ENCODE measurements at places on chromosomes 5 and 9.

DNA sequence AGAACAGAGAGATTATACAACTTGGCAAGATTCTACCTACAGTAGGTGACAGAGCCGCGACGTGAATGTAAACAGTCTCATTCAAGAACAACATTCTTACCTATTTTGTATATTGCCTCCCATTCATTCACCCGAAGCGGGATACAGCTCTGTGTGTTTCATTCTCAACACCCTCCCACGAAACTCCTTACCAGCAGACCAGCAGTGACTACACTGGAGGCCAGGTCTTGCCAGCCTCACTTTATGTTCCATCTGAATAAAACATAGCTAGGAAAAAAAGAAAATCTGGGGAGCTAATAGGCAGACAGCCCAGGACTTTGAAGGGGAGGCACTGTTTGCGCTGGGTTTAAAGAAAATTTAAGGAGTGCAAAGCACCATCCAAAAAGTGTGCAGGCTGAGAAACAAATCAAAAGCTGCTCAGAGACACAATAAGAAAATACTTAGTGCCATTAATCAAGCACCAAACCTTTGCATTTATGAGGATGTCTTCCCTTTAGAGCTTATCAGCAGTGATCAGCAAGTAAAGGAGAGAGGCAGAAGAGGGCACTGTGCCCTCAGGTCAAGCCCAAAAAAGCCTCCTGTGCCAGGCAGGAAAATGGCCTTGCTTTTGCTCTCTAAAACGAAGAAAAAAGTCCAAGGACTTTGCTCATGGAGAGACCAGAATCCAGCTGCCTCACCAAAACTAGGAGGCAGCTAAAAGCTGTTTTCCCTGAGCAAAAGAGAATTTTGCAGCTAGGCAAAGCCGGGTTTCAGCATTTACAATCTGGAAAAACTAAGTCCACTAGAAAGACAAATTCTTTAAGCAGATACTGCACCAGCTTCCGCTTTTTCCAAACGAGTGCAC, 295.1 kb downstream of the BNC2 start:
- peak; percentile 34 for DNase-seq

DNA sequence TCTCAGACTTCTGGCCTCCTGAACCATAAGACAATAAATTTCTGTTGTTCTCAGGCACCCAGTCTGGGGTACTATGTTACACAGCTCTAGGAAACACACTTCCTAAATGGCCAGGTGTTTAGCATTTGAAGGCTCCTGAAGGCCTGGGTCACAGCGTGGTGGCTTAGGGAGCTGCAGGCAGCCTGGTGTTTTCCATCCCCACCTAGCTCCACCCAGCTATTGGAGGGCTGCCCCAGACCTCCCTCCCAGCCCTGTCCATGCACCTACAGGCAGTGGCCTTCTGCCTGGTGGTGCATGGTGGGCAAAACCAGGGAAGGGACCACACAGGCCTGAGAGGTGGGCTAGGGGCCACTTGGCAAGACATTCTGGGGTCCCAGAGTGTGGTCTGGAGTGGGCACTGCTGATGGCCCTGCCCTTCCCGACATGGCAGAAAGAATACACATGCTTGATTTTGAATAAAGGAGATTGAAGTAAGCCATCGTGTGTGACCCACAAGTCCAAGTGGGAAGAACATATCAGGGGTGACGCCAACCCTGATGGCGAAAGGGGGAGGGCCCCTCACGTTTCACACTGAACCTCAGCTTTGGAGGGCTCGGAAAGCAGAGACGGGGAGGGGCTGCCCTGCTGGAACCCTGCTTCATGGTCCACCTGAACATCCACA, 1.3 kb upstream of the SUSD3 start:
- no peak for DNase-seq

DNA sequence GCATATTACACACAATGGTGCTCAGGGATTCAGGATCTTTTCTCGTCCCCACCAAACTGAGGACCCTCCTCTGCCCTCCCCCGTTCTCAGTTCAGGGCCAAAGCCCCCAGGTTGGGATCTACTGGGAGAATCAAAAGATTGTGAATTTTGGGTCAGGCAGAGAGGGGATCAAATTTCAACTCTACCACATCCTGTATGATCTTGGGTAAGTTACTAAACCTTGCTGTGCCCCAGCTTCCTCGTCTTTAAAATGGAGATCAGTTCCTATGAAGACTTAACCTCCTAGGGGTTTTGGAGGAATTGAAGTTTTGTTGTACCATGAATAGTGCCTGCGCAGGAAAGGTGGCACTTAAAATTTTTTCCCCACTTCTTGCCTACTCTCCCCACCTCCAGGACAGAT, 62.4 kb downstream of the RAI14 start:
- no peak for DNase-seq

DNA sequence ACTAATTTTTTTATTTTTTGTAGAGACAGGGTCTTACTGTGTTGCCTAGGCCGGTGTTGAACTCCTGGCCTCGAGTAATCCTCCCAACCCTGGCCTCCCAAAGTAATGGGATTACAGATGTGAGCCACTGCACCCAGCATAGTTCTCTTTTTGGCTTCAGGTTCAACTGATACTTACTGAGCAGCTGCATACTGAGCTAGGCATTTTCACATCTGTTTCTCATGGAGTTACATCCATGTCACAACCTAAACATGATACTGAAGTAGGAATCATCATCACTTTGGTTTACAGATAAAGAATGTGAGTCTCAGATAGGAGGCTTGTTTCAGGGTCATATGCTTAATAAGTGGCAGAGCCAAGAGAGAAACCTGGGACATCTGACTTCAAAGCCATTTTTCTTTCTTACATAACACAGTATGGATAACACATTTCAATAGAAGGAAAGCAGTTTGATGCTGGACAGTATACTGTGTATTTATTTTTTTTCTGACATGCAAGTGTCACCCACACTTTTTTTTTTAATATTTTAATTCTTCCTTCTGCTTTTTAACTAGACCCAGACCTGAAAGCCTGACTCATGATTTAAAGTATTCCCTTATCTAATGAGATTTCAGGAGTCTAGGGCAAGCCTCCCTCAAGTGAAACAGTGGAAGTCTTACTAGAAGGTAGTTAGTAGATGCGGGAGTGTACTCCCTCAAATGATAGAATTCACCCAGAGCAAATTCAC, 90.8 kb downstream of the HACD4 start:
- DNase-seq = no peak

- no peak for DNase-seq
Observed at GRCh38 chr5:141354900-141355469, at the start of gene PCDHGA4. TSS of gene PCDHGA4 (plus strand) at chr5:141355021. CDS start at chr5:141355108, 87 bp downstream.

DNA sequence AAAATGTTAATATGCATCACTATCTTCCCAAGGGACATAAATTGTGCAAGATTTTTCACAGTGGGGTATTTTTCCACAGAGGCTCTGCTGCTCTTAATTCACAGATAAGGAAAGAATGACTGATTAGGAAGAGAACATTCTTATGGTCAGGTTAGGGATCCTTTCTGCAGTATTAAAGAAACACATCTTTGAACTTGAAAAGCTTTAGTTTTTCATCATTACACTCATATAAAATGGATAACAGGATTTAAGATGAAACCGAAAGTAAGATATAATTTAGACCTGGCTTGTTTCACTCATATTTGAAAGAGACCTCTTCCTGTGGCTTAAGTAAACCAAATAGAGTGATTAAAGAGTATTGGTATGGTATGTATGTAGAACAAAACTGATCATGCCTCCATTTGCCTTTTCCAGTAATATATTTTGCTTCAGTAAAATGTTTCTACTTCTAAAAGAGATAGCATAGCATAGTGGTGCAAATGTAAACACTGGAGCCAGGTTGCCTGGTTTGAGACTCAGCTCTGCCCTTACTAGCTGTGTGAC, 160.0 kb downstream of the PRR16 start:
- DNase-seq = no peak

DNA sequence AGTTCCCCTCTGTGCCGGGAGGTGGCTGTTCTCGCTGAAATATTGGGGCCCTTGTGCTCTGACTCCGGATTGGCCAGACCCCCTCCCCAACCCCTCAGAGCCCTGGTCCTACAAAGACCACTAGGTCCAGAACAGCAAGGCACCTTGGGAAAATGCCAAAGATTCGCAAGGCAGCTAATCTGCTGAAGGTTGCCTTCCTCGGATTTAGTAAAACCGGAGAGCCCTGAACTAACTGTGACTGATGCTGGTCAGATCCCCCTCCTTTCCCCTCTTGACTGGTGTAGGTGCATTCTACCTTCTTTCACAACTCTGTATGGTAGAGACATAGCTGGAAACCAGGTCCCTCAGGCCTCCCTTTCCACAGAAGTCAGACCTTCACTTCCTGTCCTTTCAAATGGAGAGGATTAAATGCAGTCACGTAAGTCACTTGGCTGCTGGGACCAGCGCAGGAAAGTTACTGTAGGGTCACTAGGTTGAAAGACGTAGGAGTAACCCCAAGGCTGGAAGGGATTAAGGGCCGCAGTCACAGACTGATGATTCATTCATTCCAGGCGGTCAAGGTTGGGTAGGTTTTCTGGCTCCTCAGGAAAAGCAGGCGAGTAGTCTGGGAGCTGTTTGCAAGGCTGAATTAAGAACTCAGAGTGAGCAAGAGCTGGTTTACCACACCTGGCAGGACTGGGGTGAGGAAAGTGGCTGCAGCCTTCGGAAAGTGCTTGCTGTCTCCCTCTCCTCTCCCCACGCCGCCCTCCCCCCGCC, 5.3 kb downstream of the BARX1 start:
- no peak for DNase-seq

DNA sequence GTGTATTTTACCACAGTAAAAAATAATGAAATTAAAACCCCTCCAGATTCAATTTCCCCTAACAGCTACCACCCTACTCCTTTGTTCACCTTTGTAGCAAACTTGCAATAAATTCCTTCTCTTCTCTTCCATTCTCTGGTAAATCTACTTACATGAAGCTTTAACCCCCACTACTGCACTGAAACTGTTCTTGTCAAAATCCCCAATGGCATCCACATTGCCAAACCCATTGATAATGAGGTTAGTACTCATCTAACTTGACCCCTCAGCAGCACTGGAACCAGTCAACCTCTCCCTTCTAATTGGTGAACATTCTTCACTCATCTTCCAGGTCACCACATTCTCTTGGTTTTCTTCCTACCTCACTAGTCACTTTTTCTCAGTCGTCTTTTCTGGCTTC, 29.6 kb downstream of the NRG2 start:
- no peak for DNase-seq

DNA sequence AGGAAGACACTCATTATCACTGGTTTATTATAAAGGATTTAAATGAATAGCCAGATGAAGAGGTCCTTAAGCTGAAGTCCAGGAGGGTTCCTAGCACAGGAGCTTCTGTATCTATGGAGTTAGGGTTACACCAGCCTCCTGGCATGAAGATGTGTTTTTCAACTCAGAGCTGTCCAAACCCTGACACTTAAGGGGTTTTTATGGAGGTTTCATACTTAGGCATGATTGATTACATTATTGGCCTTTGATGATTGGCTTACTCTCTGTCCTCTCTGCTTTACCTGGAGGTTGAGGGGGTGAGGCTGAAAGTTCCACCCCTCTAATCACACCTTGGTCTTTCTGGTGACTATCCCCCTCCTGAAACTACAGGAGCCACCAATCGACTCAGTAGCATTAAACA, 84.9 kb upstream of the ZNF169 start:
- DNase-seq = no peak

DNA sequence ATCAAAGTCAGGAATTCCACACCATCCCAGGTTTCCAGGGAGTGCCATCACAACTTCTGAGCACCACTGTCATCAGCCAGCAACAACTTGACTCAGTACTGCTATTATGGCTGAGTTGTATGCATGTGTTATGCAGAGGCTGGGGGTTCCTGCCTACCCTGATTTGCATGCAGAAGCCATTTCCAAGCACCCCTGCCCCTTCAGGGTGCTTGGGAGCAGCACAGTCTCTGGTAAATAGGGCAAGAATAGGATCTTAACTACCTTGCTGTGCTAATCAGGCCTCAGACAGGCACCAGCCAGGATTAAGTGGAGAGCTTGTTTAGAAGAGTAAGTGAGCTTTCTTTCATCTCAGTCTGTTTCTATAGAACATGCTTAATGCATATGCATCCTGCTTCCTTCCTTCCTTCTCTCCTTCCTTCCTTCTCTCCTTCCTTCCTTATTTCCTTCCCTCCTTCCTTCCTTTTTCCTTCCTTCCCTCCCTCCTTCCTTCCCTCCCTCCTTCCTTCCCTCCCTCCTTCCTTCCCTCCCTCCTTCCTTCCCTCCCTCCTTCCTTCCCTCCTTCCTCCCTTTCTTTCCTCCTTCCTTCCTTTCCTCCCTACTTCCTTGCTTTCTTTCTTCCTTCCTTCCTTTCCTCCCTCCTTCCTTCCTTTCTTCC, 175.7 kb downstream of the FRMD3 start:
- DNase-seq = no peak

GRCh38 chr5:132260714-132261551, 3.4 kb downstream of the PDLIM4 start:
- DNase-seq = no peak

- no peak for DNase-seq
Observed at GRCh38 chr9:134624621-134625181, 16.9 kb upstream of the COL5A1 start.

GRCh38 chr5:5025774-5026408, 114.2 kb upstream of the ADAMTS16 start:
- no peak for DNase-seq

GRCh38 chr9:19298436-19299000, 68.0 kb downstream of the DENND4C start:
- DNase-seq = no peak

- no peak for DNase-seq
Observed at GRCh38 chr5:7869474-7870136, 657 bp downstream of the MTRR start.

DNA sequence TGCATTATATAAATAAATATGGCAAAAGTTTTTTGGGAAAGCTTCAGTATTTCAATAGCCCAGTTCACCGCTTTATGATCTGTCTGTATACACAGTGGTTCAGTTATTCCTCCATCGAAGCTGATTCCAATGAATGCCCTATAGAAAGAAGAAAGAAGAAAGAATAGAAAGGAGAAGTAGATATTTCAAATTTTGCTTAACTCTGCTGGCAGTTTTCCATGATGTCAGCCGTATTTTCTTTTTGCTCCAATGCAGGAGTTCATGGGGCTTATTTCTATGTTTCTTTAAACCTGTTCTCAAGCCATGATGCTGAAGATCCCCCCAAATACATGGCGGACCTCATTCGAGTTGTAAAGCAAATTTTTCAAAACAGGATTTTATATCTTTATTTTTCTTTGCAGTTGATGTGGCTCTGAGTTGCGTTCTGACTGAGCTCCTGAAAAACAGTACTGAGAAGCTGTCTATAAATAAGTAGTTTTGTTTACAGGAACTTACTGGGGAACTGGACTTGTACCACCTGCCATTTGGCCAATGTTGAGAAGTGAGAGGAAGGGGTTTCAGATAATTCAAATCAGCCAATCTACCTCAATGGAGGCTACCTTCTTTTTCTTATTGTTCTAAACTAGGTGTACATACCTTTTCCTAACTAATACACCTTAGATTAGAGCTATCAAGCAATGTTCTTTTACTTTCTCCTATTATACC, 418.5 kb upstream of the MEF2C start:
- DNase-seq = no peak

GRCh38 chr5:39523821-39524220, 99.0 kb upstream of the DAB2 start:
- DNase-seq = no peak
